ENCODE measurements at places on chromosomes 7 and 10.

DNA sequence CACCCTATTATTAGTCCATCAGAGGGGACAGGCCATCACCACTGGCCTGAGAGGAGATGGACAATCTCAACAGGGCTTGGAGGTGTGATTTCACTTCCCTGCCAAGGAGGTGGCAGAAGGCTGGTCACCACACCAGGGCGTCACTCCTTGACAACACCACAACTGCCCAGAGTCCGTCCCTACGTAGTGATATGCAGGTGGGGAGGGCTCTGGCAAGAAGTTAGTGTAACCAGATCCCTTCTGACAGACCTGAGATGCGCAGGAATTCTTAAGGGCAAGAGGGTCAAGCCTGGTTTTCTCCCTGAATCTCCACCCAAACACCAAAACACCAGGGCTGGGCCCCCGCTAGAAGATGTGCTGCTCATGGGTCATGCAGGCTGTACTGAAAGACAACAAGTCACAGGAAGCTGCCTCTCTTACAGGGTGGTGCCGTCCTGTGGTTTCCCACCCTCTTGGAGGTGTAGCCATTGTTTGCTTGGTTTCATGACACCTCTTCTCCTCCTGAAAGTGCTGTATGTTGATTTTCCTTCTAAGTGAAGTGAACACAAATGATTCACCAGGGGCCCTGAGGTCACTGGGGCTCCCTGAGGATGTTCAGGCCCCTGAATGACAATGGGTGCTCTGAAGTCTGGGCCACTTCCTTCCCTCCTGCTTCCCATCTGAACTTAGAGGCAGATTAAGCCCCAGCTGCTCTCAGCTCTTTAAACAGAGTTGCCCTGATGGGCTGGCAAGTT is 27.1 kb downstream of the ATXN7L1 start:
- DNase-seq = peak; percentile 22

GRCh38 chr10:128095753-128096469 is 30.3 kb downstream of the MKI67 start:
- DNase-seq = peak; percentile 27

- DNase-seq = peak; percentile 97
Observed at GRCh38 chr7:39324139-39324760, 242.0 kb upstream of the YAE1 start.

GRCh38 chr7:18780266-18780665 is 284.7 kb downstream of the HDAC9 start:
- no peak for DNase-seq

DNA sequence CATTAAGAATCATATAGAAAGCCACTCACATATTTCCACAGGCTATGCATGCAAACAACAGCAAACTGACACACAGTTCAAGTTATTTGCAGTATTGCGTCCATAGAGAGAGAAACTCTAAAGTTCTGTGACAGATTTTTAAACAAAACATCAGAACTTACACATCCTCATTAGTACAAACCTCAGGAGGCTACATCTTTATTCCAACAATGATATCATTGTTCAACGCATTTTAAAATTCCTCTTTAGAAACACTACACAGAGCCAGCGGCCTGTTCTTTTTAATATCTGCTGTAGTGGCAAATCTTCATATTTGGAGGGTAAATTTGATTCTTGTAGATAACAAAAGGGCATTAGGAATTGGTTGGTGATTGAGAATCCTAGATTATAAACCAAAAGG is 55.9 kb upstream of the NFE2L3 start:
- no peak for DNase-seq

- DNase-seq = peak; percentile 15
Observed at GRCh38 chr10:80451132-80451531, 3.0 kb upstream of the TSPAN14 start.

GRCh38 chr7:129990403-129991192 is 37.8 kb upstream of the UBE2H start:
- DNase-seq = no peak

All from MV-4-11 (cell line).